ENCODE measurements at places on chromosomes 13 and 19.

DNA sequence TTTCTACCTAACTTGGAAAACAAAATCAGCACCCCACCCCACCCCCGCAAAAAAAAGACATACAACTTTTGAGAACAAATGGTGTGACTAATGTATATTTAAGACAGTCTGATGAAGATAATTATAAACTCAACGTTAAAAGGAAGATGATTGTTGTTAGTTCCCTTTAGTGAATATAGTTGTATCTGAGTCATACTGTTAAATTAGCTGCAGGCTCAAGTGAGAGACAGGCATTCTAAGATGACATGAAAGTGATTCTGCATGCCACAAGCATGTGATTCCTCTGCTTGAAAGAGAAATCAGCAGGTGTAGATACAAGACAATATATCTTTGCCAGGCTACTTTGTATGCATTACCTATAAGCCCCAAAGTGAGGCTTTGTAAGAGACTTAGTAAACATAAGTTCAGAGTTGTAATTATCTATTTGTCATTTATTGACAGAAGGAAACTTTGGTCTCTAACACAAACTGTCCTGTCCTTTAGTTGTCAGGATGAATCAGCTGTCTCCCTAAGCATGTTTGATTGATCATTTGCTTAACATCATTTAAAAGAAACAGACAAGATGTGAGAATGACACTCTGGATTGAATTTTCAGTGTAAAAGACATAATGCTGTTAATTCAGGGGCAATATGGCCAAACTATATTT is 319.4 kb upstream of the HTR2A start:
- peak; percentile 5 for DNase-seq

DNA sequence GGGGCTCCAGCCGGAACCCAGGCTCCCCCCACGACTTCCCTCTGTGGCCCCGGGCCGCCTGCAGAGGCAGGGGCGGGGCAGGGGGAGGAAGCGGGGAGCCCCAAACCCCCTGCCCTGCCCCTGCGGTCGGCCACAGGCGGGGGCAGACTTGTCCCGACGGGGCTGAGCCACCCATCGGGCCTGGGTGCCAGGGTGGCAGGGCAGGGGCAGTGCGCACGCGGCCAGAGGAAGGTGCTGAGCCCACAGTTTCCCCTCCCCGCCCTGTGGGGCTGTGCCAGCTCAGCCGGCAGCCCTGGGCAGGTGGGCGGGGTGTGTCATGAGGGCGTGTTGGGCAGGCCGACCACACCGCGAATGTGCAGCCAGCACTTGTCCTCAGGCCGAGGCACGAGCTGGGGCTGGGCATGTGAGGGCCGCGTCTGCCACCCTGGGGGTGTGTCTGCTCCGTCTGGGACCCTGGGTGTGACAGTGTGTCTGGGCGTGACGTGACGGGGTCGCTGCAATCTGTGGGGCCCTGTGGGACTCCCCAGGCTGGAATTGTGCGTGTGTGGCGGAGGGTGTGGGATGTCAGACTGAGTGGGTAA is 17.7 kb downstream of the CCDC97 start:
- no peak for DNase-seq

DNA sequence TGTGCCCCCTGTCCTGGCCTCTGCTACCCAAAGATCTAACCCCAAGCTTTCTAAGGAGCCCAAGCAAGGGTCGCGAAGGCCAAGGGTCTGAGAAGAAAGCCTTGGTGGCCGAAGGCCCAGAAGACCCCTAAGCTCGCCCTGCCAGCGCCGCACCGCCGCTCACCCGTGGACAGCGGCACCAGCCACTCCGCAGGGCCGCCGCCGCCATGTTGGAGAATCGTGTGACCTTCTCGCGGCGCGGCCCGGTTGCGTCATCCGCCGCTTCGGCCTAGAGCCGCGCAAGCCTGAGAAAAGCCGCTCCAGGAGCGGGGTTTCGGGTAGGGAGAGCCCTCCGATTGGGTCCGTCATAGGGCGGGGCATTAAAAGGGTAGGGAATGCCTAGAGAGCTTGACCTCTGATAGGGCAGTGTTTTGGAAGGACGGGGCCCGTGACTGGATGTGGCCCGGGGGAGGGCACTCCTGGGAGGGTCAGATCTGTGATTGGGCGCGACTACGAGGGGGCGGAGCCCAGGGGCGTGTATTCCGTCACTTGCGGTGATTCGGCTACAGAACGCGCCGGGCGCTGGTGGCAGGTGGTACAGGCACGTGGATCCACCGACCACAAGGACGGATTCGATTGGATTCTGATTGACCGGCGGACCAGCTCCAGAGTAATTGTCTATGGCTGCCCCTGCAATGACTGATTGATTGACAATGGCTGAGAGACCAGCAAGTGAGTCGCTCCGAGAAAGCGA is at the start of gene TIMM44:
Gene TIMM44, minus strand, starts transcription at position 223 of the 733 bp plus-strand sequence. Its CDS starts 15 bp downstream, at position 208.
- DNase-seq: peak; percentile 100

GRCh38 chr19:15194938-15195337 is 5.9 kb downstream of the NOTCH3 start:
- no peak for DNase-seq

DNA sequence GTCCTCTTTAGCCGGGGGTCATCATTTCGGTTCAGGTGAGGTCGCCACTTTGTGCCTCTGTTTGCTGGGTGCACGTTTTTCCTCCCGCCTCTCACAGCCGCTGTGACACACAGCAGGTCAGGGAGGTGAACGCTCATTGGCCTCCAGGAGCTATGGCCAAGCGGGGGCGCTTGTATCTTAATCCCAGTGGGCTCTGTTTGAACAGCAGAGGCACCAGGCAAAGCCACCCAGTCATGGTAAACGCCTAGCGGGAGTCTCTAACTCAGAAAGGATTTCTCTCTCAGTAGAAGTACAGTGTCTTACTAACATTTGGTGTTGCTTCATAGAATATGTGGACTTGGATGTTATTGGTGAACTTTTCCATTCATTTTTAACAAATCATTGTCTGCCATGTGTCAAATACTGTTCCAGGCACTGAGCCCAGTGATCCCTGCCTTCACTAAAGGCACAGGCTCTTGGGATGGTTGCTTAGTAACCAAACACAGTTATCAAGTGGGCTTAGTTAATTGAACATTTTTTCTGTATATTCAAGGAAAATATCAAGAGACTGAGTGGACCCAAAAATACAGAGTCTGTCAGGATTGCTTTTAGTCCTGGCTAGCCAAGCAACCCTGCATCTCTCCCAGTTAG is 186.7 kb downstream of the STK24 start:
- DNase-seq: no peak

DNA sequence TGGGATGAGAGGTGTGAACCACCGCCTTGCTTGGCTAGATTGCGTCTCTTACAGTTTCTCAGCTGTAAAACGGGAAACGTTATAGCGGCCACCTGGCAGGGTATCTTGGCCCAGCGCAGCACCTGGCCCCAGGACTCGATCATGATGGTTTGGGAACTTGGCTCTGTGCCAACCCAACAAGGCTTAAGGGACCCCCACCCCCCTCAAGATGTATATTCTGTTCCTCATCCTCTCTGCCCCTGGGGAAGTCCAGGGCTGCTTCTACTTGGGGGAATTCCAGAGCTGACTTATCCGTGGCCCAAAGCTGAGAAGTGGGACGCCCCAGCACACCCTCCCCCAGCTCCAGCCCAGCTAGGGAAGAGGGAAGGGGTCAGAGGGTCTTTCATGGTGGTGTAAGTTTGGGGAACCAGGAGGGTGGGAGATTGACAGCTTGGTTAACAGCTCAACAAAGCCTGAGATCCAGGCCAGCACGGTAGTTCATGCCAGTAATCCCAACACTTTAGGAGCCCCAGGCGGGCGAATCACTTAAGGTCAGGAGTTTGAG is 695 bp downstream of the ICAM1 start:
- no peak for DNase-seq

GRCh38 chr13:99995589-99996380 is 14.2 kb downstream of the ZIC2 start:
- no peak for DNase-seq

- no peak for DNase-seq
Observed at GRCh38 chr13:67156723-67157060, 73.4 kb downstream of the PCDH9 start.

DNA sequence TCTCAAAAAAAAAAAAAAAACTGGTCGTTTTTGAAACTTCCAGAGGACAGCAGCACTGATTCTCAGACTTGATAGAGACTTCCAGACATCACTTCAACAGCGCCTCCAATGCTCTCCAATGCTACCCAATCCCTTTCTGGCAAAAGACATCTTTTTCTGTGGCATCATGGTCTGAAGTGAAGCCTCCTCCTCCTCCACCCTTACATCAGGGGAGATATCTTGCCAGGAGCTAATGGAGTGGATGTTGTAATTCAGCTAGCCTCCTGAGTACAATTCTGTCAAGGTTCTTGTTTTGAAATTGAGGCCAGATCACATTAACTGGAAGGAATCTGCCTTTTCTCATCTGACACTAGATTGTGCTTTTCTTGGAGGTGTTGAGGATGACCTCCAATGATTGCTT is 24.2 kb downstream of the FXYD5 start:
- no peak for DNase-seq

DNA sequence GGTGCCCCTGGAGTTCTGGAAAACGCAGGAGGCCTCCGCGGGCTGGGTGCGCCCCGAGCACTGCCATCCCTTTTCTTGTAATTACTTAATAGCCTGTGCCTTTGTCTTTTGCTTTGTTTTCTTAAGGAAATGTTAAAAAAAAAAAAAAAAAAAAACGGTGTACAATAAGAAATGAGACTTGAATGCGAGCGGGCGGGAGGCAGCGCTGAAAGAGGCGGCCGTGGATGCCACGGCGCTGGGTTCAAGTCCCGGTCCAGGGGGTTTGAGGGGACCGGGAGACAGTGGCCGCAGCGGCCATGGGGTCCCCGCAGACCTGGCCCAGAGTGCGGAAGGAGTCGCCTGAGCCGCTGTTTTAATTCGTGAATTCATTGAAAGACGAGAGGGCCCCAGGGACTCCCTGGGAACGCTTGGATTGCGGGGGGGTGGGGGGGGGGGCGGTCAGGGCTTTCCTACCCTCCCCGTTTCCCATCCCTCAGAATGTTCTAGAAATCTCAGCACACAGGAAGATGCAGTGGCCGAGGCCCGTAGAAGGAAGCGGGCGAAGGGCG is 349.2 kb upstream of the ARGLU1 start:
- DNase-seq: no peak

GRCh38 chr13:112213467-112214255 is 146.7 kb downstream of the SOX1 start:
- DNase-seq: no peak

DNA sequence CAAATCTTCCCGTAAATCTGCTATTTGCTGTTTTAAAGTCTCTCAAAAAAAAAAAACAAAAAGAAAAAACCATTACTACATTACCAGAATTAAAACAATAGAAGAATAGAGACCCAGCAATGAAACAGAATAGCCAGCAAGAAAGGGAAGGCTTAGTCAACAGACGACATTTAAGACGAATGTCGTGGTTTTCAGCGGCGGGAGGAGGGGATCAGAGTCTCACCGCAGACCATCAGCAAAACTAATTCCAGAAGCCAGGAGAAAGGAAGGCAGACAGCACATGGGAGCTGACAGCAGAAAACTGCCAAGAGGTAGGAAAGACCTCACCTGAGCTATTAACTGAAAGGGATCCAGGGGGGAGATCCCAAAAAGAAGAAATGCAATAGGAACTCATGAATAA is 128.9 kb downstream of the RNF17 start:
- DNase-seq: no peak

DNA sequence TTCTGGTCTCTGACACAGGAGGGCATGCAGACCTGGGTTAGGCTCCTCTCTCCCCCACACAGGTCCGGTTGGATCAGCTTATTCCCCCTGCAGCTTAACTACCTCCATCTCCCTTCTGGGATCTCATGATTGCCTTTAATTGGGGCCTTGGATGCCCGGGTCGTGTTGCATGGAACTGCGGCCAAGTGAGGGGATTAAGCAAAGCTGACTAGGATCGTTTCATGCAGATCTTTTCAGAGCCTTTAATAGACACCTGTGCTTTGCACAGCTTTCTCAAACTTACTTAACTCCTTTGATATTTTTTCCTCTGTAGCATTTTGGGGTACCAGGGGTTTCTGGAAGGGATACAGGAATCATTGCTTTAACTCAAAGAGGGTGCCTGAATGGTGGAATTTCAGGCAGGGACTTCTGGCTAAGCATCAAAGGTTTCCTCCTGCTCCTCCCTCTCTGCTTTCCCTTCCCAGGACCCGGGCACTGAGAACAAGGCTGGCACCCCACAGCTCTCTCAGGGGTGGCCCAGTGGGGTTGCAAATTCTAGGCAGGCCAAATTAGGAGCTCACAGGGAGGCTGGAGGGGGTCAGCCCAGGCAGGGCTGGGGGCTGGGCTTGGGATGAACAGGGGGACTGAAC is 477 bp downstream of the NFILZ start:
- DNase-seq: peak; percentile 60

- DNase-seq: no peak
Observed at GRCh38 chr19:16585808-16586476, 13.7 kb upstream of the SLC35E1 start.

DNA sequence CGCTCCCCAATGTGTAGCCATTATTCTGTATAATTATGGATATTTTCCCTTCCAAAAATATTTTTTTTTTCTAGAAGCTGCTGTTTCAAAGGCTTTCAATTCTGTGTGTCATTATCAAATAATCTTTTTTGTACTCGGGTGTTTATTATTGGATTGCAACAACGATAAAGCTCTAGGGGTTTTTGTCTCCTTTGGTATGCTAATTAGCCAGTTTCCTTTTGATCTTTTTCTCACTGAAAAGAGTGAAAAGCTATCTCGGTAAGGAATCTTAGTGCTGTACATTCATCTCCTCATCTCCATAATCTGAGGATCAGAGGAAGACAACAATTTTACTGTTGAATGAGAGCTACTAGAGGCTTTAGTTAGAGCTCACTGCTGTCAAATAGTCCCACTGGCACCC is 136.6 kb downstream of the OLFM4 start:
- no peak for DNase-seq

DNA sequence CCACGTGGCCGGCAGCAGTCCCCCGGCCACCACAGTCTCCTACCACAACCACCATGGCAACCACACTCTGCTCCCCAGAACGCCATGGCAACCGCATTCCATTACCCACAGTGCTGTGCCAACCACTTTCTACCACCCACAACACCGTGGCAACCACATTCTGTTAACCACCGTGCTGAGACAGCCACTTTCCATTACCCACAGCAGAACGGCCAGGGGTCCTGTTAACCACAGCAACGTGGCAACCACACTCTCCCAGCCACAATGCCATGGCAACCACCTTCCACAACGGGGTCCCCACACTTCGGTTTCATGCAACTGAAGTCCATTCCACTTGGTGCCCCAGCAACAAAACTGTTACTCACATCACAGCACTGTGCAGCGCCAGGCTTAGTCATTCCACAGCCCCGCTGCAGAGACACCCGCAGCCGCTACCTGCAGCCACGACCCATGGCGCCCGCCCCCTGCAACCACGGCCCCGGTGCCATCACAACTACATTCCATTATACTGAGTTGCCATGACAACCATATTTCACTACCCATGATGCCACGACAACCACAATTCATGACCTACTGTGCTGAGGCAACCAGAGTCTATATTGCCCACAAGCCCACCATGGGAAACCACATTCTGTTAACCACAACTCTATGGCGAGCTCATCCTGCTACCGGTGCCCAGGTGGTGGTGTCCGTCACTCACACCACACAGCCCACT is 10.0 kb downstream of the DPF1 start:
- DNase-seq: peak; percentile 60
